ENCODE measurements at places on chromosomes 1 and 21.

- DNase-seq, result no peak
Measured at GRCh38 chr1:61419657-61420056, 305.3 kb downstream of the TM2D1 start.

- DNase-seq, result peak; percentile 54
Measured at GRCh38 chr1:228340686-228341449, 65.8 kb downstream of the TRIM11 start.

- DNase-seq, result no peak
Measured at GRCh38 chr1:201653233-201653632, 114.3 kb downstream of the NAV1 start.

GRCh38 chr1:119327094-119327449 is 41.5 kb upstream of the HAO2 start:
- DNase-seq, result no peak

- no peak for DNase-seq
Measured at GRCh38 chr1:46768445-46768844, 30.4 kb upstream of the CYP4B1 start.

DNA sequence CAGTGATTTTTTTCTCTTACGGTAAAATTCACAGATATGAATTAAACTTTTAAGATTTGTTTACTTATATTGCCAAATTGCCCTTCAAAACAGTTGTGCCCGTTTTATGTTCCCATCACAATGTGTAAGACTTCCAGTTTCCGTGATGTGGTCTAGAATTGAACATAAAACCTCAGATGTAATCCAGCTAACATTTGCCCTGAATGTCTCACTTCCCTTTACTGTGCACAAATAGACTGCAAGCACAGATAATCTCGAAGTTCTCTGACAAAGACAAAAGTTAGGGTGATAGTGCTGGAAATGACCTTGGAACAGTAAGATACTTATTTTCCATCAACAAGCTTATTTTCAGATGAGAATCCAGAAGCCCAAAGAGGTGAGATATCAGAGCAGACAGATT is 177.5 kb downstream of the ZZZ3 start:
- DNase-seq, result no peak

- no peak for DNase-seq
Measured at GRCh38 chr1:152018537-152018936, 18.3 kb downstream of the S100A11 start.

DNA sequence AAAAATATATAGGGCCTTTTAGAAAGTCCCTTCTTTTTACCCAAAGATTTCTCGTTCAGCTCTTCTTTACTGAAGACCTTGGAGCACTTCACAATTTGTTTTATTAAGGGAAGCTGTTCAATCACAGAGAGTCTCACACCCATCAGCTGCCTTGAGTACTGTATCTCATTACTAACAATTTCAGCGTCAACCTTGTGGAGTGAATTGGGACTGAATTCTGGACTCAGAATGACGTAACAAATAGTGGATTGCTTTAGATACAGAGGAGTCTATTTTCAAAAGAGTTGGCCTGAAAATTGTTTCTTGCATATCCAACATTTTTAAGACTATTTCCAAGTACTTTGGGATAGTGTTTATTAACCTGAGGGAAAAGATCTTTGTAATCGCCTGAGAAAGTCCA is 7.9 kb downstream of the MAP10 start:
- DNase-seq, result no peak

DNA sequence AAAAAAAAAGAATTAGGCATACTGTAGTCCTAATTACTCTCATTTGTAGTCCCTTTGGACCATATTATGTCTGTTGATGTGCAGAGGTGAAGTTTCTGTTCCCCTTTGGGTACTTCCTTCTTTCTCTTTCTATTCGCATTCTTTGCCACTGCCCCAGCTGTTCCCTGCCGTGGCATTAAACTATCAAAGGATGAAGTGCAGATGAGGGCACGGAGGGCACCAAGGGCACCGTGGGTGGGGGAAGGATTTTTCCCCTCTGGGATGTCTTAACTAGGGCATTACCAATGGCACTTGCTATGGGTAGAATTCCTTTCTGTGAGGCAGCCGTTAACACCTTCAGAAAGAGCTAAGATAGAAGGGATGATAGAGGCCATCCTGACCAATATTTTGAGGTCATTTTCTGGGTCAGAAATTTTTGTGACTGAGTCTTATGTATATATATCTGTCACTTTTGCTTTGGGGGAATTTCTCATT is 4.9 kb upstream of the MAPKAPK2 start:
- no peak for DNase-seq

- no peak for DNase-seq
Measured at GRCh38 chr1:86712088-86712860, 7.9 kb downstream of the SH3GLB1 start.

DNA sequence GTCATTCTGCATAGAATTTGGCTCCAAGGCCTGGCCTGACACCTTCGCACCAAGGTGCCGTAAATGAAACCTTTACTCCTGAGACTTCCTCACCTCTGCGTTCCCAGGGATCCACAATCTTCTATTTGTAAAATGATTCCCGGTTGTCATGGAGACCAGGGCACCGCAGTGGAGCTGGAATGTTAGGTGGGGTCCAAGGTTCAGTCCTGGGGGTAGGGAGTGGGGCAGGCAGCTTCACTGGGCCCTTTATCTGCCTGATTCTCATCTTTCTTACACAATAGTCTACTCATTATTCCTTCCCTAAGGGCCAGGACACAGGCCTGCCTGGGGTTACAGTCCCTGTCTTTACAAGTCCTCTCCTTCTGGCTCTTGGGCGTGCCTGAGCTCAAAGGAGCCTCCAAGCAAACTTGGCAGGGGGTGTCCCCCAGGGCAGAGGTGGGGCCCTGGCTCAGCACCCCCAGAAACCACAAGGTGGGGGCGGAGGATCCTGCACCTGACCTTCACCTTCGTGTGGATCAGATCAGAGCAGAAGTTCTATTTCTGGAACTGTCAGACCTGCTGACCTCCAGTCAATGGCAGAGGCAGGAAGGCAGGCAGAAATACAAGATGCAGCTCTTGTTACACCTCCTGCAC is 51.1 kb downstream of the RIPK4 start:
- DNase-seq, result peak; percentile 61

- DNase-seq, result no peak
Measured at GRCh38 chr1:212613440-212614335, 5.1 kb downstream of the ATF3 start.

DNA sequence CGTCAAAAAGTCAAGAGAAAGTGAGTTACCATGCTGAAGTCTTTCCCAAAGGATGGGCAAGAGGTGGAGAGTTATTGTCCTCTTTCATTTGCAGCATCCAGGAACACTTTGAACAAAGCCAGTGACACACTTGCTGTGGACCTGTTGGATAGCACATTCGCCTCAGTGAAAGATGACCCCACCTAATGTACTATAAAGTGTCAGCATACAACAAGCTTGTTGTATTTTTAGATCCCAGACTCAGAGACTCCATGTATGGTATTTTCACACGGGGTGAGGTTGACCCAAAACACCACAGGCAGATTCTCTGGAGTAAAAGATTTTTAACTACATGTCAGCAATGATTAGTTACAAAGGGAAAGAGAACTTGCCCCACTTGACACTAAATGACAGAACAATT is 273.8 kb downstream of the PTBP2 start:
- DNase-seq, result no peak

- DNase-seq, result no peak
Measured at GRCh38 chr1:162349635-162350330, 26.9 kb downstream of the SPATA46 start.

- DNase-seq, result no peak
Measured at GRCh38 chr21:41065539-41065938, 102.4 kb upstream of the BACE2 start.

GRCh38 chr1:12615865-12616708 is 1.9 kb downstream of the DHRS3 start:
- DNase-seq, result peak; percentile 91

- no peak for DNase-seq
Measured at GRCh38 chr1:47572731-47573430, 135.0 kb downstream of the FOXD2 start.

DNA sequence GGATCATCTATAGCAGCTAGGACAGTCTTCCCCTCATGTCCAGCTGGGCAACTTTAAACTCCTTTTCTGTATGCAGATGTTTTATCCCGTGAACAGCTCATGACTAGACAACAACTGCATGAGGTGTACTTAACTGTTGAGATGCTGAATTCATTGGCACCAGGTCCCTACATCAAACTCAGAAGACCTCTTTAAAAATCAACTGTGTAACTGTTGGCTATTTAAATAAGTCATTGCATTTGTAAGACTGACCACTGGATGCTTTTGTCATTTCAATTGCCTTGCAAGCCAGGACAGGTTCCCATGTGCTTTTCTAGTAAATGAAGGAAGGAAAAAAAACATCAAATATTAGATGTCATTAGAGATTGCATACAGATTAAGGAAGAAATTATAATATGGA is 28.3 kb upstream of the GORAB start:
- DNase-seq, result no peak

DNA sequence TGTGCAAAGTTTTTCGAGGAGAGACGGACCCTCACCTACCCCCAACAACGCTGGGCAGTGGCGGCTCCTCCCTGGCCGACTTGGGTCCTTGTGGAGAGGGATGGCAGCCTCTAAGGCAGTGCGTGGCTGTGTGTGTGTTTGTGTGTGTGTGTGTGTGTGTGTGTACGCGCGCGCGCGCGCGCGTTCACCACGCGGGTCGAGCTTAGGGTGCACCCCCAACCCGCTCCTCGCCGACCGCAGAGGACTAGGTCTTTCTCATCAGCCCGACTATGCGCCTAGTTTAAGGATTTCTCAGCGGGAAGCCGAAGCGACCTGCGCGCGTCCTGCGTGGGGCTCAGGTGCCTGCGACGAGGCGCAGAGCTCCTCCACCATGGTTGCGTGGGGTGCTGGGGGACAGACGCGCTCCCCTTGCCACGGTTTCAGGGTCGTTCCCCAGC is 940 bp downstream of the SOX13 start:
- DNase-seq, result no peak

DNA sequence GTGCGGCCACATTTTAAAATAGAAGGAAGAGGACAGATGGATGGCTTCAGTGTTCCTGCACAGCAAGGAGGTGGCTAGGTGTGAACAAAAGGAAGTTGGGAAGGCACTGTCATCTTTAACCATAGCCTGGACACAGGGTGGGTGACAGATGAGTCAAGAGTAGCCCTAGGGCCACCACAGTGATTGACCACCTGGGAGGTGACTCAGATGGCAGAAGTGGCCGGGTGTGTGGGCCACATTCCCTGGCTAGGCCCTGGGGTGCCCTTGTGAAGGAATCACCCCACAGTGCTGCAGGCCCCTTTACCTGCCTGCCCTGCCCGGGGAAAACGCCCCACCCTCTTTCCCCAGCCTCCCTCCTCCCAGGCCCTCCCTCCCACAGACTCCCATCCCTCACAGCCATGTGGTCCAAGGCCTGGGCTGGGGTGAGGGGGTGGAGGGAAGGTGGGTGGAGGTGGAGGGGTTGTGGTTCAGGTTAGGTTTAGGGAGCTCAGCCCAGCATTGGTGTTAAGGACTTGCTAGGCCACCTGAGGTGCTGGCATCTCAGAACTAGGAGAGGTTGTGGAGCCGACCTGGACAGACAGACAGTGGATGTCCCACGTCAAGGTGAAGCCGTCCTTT is 59.1 kb downstream of the SPSB1 start:
- no peak for DNase-seq

GRCh38 chr1:66605419-66605997 is 71.6 kb downstream of the SGIP1 start:
- DNase-seq, result no peak

DNA sequence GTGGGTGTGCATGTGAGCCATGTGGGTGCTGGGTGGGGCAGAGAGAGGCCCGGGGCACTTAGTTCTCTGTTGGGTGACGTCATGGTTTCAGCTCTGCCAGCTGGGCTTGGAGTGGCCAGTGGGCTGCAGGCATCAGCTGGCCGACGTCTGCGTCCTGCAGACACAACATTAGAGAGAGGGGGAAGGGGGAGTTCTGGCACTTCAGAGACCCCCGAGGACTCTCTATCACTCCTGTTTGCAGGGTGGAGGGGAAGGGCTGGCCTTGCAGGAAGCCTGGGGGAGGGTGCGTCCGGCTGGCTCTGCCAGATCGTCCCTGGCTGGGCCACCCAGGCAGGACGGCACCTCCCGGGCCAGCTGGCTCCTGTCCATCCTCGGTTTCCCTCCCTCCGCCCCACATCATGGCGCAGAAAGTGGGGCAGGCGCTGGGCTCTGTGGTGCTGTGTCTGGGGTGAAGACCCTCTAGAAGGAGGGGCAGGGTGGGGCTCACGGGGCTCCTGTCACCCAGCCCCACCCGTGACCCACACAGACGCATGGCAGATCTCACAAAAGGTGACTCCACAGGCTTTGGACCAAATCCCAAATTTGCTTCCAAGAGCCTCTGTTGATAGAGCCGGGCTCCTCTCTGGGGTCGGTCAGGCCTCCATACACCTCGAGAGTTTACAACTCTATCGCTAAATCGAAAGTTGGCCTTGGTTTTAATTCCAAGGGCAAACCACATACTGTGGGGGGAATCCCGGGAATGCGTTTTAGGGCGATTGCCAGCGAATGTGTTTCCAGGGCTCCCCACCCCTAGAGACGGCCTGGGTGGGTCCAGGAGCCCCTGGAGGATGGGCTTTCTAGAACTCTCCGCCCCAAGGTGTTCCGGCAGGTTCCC is 73.4 kb upstream of the TTC34 start:
- no peak for DNase-seq

DNA sequence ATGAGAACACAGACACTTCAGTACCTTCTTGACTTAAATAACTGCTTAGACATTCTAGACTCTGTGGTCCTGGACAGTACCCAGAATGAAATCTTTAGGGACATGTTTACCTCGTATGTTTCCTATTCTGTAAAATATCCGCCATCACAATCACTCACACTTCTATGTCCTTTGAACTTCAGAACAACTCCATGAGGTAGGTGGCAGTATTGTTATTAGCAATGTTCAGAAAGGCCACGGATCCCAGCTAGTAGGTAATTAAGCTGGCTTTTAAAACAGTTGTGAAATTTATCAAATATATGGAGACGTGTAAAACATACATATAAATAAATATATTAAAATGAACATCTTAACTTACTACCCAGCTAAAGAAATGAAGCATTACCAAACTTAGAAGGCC is 83.4 kb downstream of the CACHD1 start:
- DNase-seq, result no peak

- no peak for DNase-seq
Measured at GRCh38 chr1:84297546-84298244, 3.8 kb upstream of the SAMD13 start.

GRCh38 chr1:54570161-54570560 is 22.1 kb downstream of the ACOT11 start:
- DNase-seq, result no peak

DNA sequence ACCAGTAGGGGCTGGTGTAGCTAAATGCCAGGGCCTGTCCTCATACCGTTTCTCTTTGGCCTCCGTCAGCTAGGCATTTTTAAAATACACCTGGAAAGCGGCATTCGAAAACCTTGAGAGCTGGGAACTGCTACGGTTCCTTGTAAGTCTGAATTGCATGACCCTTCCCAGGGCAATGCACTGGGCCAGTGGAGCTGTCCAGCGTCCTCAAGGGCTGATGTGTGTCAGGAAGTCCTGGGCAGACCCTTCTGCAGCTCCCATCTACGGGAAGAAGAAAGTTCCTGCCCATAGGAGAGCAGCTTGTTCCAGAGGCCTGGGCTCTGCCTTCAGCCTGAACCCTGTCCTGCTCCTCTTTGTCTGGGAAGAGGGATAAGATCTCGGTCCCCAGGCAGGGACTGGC is 34.1 kb downstream of the UBASH3A start:
- no peak for DNase-seq

Data from tibial artery (tissue), 4 donors.